ENCODE measurements at places on chromosomes 16 and 17.

- no peak for DNase-seq
Measured at GRCh38 chr17:40025991-40026815, 11.0 kb downstream of the CSF3 start.

DNA sequence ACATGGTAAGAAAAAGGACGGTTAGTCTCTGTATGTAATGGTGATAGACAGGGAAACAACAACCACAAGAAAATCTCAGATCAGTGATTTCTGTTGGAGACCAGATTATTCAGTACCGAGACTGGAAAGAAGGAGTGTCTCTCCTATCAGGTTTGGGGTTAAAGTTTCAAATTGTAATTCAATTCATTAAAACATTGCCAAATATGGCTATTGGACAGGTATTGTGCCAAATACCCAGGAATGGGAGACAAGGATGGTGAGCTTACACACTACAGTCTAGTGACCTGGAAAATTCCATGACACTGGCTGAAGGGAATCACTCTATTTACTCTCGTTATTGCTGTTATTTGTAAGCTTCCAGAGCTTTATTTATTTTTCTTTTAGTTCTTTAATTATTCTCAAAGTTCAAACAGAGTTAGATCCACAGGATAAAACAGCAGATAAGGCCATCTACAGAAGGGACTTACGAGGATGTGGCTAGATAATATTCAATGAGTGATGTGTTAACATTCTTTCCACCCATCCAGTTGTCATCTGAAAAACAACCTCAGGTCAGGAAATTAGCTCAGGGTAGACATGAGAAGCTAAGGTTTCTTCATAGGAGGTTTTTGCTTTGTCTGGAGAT, 25.1 kb upstream of the MMD start:
- DNase-seq: no peak

- DNase-seq: no peak
Measured at GRCh38 chr17:64148017-64148631, 18.2 kb upstream of the ERN1 start.

- DNase-seq: no peak
Measured at GRCh38 chr16:54645345-54645744, 285.3 kb upstream of the IRX5 start.

GRCh38 chr17:7249214-7249613, 2.3 kb downstream of the CTDNEP1 start:
- no peak for DNase-seq

GRCh38 chr17:79749156-79749815, 18.5 kb downstream of the ENPP7 start:
- DNase-seq: no peak

GRCh38 chr16:86038926-86039310, 140.0 kb downstream of the IRF8 start:
- no peak for DNase-seq

DNA sequence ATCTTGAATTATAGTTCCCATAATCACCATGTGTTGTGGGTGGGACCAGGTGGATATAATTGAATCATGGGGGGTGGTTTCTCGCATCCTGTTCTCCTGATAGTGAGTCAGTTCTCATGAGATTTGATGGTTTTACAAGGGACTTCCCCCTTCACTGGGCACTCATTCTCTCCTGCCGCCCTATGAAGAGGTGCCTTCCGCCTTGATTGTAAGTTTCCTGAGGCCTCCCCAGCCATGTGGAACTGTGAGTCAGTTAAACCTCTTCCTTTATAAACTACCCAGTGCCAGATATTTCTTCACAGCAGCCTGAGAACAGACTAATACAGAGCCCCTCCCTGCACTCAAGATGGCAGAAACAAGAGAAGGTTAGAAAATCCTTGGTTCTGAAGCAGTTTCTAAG, 26.4 kb downstream of the LDAF1 start:
- no peak for DNase-seq

DNA sequence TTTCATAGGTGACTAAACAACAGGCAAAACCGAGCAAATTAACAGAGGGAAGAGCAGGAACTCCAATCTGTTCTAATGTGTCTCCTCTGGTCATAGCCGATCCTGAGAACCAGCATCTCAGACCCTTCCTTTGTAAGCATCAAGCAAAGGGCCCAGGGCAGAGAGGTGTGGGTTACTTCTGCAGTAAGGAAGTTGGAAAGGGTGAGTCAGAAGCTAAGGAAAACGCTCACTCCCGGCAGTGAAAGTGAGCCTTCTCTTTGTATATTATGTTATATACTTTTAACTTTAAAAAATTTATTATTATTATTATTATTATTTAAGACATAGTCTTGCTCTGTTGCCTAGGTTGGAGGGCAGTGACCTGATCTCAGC, 77.7 kb downstream of the MRM3 start:
- no peak for DNase-seq

- no peak for DNase-seq
Measured at GRCh38 chr16:10812312-10813098, 6.1 kb downstream of the TVP23A start.

DNA sequence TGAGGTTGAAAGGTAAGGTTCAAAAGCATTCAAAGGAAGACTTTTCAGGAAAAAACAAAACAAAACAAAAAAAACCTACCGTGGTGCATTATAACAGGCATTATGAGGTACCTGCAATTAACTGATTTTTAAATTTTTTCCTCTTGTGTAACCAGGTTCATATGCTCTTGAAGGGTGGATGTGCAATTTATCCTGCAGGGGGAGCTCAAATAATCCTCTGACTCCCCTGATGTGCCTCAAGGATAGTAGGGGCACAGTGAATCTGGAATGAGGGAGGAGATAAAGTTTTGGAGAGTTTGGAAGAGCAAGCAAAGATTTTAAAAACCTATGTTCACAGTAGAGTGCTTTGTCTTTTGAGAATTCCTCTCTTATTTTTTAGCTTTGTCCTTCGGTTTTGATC, 1349.4 kb downstream of the CDH8 start:
- DNase-seq: no peak

DNA sequence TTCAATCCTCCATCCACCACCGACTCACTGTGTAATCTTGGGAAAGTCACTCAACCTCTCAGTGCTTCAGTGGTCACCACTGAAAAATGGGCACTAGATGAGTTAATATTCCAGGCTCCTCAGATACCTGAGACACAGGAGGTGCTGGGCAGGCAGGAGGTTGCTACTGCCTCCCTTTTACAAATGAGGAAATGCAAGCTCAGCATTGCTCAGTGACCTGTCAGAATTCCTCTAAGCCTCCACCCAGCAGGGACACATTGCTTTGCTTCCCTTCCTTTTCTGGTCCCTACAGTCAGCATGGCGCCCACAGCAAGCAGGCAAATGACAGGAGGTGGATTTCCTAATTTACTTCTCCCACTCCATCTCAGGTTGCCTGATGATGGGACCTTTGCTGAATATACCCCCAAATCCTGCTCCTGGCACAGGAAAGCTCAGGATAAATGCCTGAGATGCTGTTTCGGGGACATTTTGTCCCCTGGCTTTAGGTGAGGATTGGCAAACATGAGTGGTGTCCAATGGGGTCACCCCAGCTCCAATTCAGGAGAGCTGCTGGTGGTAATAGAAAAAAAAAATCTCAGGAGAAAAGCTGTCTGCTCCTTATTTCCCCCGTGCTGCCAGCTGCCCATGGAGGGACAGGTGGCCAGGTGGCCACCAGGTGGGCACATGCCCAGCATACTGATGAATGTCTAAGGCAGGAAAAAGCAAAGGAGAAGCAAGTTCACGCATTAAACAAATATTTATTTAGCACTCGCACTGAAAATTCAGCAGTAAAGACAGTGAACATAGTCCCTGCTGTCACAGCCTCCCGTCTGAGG, 5.0 kb upstream of the KRT13 start:
- DNase-seq: no peak

- no peak for DNase-seq
Measured at GRCh38 chr16:54718376-54718775, 212.3 kb upstream of the IRX5 start.
